ENCODE measurements at places on chromosomes 13 and 19.

GRCh38 chr19:19487077-19487949 is 28.0 kb downstream of the TSSK6 start:
- no peak for DNase-seq

DNA sequence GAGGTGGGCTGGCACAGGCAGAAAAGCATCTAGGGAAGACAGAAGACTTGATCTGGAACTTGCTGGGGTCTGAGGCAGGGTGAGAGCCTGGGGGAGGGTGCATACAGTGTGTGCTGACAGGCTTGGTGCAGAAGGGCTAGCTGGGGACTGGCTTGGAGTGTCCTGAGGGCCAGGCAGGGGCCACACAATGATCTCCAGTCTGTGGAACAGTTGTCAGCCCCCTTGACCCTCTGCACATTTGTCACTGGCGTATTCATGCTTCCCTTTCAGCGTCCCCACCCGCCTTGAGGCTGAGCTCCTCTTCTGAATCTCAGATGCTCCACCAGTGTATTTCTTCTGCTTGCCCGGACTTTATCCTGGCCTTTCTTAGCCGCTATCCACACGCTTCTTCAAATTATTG is 2.8 kb upstream of the MICU2 start:
- DNase-seq = no peak

- DNase-seq = no peak
Measured at GRCh38 chr19:28010656-28011055, 1202.3 kb downstream of the UQCRFS1 start.

- DNase-seq = peak; percentile 9
Measured at GRCh38 chr13:41652735-41653361, 195.5 kb downstream of the RGCC start.

DNA sequence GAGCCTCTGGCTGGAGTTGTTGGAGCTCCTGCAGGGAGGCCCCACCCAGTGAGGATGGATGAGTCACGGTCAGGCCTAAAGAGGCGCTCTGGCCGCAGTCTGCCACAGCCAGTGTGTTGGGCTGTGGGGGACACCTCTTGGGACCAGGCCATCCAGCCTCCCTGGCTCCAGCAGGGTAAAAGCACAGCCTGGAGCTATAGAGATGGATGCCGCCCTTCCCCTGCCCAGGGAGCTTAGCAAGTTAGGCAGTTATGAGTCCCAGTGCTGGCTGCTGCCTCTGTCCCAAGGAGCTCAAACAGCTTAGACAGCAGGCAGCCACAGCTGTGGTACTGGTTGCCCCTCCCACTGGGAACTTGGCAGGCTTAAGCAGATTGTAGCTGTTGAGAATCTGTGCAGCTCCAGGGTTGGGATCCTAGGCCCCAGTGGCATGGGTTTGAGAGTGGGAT is 100.9 kb downstream of the NDFIP2 start:
- no peak for DNase-seq

- no peak for DNase-seq
Measured at GRCh38 chr13:104650431-104650830, 1584.2 kb upstream of the SLC10A2 start.

DNA sequence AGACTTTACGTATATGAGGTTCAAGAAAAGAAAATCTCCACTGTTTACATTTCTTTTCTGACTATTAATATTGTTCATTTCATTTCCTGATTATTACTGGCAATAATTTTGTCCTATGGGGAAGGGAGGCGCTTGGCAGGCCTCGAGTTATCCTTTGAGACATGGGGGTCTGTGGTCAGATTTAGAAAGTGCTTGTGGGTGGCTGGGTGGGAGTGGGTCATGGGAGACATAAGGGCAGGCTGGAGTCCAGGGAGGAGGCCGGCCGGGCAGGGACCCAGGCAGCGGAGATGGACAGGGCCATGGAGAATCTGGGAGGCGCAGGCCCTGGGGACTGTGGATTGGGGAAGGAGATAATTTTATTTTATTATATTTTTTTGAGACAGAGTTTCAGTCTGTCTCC is 40.1 kb downstream of the LTBP4 start:
- DNase-seq = no peak

GRCh38 chr13:27605610-27606200 is 14.6 kb downstream of the LNX2 start:
- no peak for DNase-seq

- no peak for DNase-seq
Measured at GRCh38 chr19:1085053-1085658, 10.0 kb downstream of the POLR2E start.

GRCh38 chr13:51006067-51006845 is 96.7 kb downstream of the RNASEH2B start:
- no peak for DNase-seq

GRCh38 chr13:61261746-61262472 is 153.7 kb downstream of the PCDH20 start:
- no peak for DNase-seq

DNA sequence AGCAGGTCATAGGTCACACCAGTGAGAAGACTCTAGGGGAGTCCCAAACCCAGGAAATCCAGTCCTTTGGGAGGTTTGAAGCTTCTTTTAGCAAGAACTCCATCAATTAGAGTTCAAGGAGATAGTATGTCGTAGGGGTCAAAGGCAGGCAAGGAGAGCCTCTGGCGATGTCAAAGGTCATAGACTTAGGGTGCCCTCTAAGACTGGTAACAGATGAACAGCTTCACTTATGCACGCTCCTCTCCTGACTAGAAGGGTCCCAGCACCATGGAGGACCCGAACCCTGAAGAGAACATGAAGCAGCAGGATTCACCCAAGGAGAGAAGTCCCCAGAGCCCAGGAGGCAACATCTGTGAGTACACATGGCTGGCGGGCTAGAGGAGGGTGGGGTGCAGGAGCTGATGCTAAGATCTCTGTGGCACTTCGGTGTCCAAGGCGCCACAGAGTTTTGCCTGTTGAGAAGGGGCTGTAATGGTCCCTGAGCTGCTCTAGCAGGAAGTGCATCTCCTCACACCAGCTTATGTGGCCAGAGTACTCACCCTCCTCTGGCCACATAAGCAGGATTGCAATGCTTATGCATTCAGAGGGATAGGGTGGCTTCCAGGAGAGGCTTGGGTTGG is 557 bp downstream of the ZNF576 start:
- DNase-seq = no peak

GRCh38 chr13:27991881-27992280 is 3.4 kb upstream of the URAD start:
- no peak for DNase-seq

DNA sequence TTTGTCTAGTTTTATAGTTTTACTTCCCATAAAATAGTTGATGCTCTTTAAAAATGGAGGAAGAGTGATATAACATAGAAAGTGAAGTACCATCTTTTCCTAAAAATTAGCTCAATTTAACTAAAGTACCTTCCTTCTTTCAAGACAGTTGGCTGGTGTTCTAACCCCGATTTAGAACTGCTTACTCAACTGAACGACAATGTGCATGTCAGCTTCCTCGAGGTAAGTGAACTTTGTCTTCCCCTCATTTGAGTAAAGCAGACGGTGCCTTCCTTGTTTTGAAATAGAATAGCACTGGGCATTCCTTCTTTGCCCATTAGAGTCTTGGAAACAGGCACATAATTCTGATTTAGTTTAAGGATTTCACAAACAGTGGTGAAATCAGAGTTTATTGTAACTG is 1519.2 kb downstream of the EFNB2 start:
- DNase-seq = no peak

DNA sequence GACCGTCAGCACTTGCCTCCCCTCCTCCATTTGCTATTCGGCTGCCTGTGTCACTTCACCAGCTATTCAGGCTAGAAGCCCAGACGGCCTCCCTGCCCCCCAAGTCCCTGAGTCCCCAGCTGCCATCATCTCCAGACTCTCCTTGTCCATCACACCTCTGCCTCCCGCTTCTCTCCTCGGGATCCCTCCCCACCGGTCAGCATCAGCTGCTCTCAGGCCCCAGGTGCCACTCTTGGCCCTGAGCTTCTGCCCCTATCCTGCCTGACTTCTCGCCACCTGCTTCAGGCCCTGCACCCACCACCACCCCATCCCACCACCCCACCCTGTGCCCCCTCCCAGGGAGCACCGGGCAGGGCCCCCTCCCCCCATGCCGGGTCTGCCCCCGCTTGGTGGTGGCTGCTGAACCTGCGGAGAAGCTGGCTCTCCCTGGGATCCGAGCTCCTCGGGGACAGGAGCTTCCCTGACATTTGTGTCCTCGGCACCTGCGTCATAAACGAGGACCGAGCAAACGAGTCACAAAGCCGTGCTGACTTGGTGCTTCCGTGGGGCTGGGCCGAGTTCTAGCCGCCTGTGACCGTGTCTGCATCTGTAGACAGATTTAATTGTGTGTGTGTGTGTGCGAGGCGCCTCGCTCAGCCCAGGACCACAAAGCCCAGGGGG is 70.3 kb upstream of the MCF2L start:
- DNase-seq = no peak

- DNase-seq = no peak
Measured at GRCh38 chr19:3978145-3978544, 7.1 kb downstream of the EEF2 start.

DNA sequence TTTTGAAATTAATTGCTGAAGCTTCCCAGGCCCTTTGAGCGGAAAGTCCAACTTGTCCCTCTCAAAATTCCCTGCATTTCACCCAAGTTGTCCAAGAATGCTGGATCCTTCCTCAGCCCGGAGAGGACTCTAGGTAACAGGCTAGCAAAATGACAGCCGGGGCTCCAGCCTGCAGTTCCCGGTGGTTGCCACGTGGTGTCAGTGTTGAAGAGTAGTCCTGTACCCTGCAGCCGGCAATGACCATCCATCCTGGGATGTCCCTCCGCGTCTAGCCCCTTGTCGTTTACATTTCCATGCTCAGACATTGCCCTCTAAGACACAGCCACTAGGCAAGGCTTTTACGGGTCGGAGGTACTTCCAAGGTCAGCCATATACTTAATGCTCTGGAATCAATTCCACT is 31.4 kb upstream of the MTIF3 start:
- peak; percentile 9 for DNase-seq

GRCh38 chr19:49588365-49589122 is 2.4 kb upstream of the PRR12 start:
- peak; percentile 39 for DNase-seq

DNA sequence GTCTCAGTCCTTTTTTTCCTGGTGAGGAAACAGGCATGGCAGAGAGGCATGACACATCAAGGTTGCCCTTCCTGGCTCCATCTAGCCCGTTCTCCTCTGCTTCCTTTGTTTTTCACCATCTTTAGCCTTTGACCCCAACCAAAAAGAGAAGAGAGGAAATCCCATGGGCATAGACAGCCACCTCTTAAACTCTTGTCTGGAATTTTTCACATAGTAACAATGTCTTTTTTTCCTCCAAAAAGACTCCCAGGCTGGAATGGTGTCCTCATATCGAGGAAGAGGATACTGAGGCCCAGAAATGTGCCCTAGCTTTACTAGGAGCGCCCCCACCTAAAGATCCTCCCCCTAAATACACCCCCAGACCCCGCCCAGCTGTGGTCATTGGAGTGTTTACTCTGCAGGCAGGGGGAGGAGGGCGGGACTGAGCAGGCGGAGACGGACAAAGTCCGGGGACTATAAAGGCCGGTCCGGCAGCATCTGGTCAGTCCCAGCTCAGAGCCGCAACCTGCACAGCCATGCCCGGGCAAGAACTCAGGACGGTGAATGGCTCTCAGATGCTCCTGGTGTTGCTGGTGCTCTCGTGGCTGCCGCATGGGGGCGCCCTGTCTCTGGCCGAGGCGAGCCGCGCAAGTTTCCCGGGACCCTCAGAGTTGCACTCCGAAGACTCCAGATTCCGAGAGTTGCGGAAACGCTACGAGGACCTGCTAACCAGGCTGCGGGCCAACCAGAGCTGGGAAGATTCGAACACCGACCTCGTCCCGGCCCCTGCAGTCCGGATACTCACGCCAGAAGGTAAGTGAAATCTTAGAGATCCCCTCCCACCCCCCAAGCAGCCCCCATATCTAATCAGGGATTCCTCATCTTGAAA is at the start of gene GDF15:
TSS of gene GDF15 (plus strand) at position 484 of the 868 bp plus-strand sequence. CDS start at position 516, 32 bp downstream.
- peak; percentile 20 for DNase-seq

- peak; percentile 44 for DNase-seq
Measured at GRCh38 chr19:38852231-38853044, 2.7 kb upstream of the HNRNPL start.

GRCh38 chr13:78015782-78016181 is 97.2 kb upstream of the EDNRB start:
- DNase-seq = no peak

- DNase-seq = no peak
Measured at GRCh38 chr19:40512473-40513344, 45.9 kb downstream of the SPTBN4 start.

DNA sequence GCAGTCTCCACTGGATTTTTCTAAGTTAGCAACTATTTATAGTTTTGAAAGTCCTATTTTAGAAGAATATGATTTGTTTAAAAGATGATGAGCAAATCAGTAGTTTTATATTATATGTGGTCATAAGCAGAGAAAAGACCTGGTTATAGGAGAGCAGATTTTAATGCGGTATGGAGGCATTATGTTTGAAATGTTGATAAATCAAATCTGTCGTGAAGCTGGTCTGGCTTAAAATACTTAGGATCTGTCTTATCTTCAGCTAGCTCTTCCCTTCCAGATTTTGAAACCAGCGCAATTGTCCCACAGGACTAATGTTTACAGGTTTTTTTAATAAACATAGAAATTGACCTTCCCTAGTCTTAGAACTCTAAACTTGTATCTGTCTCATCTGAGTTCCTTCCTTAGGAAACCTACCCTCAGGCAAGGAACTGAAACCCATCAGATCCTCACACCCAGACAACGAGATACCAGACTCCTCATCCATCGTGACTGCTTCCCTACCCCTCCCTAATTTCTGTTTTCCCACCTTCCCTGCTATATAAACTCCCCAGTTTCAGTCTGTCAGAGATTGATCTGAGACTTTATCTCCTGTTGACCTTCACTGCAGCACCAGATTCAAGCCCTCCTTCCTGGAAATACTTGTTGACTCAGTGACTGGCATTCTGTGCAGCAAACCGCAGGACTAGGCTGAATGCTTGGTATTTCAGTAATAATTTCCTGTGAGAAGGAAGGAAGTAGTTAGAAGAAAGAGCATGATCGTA is 37.8 kb upstream of the CXCL17 start:
- no peak for DNase-seq

DNA sequence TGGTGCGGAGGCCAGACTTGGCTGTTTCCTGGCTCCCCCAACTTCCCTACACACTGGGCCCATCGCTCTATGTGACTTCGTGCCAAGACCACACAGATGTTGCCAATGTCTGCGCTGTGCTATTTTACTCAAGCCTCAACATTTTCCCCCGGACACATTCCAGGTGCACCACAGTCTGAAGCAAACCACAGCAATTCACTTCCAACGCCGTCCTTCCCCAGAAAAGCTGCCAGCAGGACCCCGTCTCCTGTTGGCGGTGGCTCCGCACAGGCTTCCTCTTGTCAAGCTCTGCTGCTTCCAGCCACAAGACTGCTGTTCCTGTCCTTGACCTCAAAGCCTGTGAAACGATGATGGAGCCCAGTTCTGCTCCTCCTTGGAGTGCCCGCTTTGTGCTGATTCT is 100.7 kb downstream of the CRYL1 start:
- DNase-seq = no peak

DNA sequence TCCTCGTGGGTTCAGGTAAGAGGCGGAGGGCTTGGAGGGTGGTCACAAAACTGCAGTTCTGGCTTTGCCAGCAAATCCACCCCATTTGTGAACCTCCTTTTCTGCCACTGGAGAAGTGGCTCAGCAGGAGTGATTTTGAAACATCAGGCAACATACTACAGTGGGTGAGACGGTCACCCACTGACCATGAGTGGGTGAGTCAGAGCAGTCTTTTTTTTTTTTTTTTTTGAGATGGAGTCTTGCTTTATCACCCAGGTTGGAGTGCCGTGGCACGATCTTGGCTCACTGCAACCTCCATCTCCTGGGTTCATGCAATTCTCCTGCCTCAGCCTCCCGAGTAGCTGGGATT is 3.0 kb downstream of the TOMM40 start:
- no peak for DNase-seq

- peak; percentile 88 for DNase-seq
Measured at GRCh38 chr19:51338563-51339312, 3.2 kb downstream of the VSIG10L start.

Data from stimulated activated CD4-positive, alpha-beta T cell treated with anti-CD3 and anti-CD28 coated beads, Interleukin-12 subunit alpha, Interleukin-12 subunit beta, amount 100 ng/mL, for 4 hours (primary cell).